ENCODE measurements at places on chromosomes 1 and 21.

GRCh38 chr1:218080863-218081262 is 204.2 kb upstream of the RRP15 start:
- H3K36me3 ChIP-seq: no peaks in the 10 kb centered on the region
- H3K4me3 ChIP-seq: no peak overlapping the region
- no peaks in the 10 kb centered on the region for H3K4me1 ChIP-seq
- no peaks in the 10 kb centered on the region for H3K27me3 ChIP-seq
- no peak overlapping the region for H3K27ac ChIP-seq
- no peak for DNase-seq

DNA sequence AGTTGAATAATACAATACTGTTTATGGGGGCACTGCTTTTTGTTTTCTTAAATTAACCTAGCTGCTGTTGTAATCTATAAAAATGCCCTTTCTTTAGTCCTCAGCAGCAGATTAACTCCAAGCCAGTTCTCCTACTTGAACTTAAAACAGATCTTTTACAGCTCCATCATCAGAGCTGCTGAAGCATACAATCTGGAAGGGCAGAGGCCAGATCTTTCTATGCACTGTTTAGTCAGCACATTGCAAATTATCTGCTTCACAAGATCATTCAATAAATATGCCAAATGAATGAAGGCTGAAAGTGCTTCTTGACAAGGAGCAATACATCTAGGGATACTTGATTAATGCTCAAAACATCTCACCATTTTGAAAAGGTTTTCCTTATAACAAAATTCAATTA is 115.8 kb downstream of the PLPPR5 start:
- H3K27me3 ChIP-seq: no peaks in the 10 kb centered on the region
- DNase-seq: no peak
- no peak overlapping the region for H3K27ac ChIP-seq
- H3K36me3 ChIP-seq: no peaks in the 10 kb centered on the region
- no peak overlapping the region for H3K4me3 ChIP-seq

- no peaks in the 10 kb centered on the region for H3K27me3 ChIP-seq
- no peaks in the 10 kb centered on the region for H3K4me1 ChIP-seq
- DNase-seq: no peak
- no peak overlapping the region for H3K27ac ChIP-seq
- no peaks in the 10 kb centered on the region for H3K36me3 ChIP-seq
Measured at GRCh38 chr1:168114845-168115244, 21.9 kb downstream of the GPR161 start.

GRCh38 chr1:244788493-244789275 is 46.8 kb upstream of the COX20 start:
- no peak overlapping the region for H3K27ac ChIP-seq
- H3K27me3 ChIP-seq: no peaks in the 10 kb centered on the region
- H3K4me3 ChIP-seq: no peak overlapping the region
- H3K36me3 ChIP-seq: no peaks in the 10 kb centered on the region
- no peak for DNase-seq
- no peaks in the 10 kb centered on the region for H3K4me1 ChIP-seq
